Osteoblast (primary cell): ENCODE measurements at places on chromosomes 5 and 9.

DNA sequence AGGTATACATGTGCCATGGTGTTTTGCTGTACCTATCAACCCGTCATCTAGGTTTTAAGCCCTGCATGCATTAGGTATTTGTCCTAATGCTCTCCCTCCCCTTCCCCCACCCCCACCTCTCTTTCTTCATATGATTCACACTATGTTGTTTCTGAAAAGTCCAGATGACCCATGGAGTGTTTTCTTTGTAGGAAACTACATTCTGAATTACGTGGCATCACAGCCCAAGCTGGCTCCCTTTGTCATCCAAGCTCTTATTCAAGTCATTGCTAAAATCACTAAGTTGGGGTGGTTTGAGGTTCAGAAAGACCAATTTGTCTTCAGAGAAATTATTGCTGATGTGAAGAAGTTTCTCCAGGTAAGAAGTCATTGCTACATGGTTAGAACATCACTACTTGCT, 30.4 kb downstream of the RANBP17 start:
- DNase-seq = peak; percentile 46

GRCh38 chr9:132539096-132539495, 43.3 kb upstream of the BARHL1 start:
- no peak for DNase-seq

DNA sequence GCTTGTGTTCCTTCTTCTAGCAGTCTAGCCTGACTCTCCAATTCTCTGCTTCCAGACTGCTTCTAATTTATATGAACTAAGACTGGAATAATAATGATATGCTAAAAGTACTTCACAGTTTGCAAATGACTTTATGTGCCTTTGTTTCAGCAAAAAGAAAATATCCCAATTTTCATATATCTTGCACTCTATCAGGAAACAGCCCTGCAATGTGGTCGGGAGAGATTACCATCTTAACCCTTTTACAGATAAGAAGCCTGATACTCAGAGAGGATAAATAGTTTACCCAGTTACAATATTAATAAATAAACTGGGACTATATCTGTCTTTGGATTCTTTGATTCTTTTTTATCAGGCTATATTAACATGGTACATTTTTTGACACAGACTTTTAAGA, 126.0 kb downstream of the CDC42SE2 start:
- DNase-seq = no peak

DNA sequence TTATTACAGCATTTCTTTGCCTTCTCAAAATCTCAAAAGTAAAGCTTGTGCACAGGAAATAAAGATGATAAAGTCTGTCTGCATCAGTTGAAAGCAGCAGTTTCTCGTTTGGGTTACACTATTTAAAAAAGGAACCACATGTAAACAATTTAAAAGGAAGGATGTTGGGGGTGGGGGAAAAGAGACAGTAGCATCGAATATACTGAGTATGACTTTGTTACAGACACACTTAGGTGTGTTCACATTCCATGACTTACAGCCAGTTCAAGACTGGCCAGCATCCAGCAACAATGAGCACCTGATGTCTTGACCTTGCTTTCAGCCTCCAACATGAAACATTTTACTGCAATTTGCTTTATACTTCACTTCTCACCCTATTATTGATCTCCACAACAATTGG, 8.7 kb downstream of the GAPT start:
- no peak for DNase-seq

GRCh38 chr5:147397616-147398015, 112.3 kb downstream of the DPYSL3 start:
- peak; percentile 9 for DNase-seq

GRCh38 chr5:157598350-157598936, 22.9 kb upstream of the ADAM19 start:
- no peak for DNase-seq

- DNase-seq = peak; percentile 47
Observed at GRCh38 chr5:55535199-55535905, 588 bp upstream of the PLPP1 start.

DNA sequence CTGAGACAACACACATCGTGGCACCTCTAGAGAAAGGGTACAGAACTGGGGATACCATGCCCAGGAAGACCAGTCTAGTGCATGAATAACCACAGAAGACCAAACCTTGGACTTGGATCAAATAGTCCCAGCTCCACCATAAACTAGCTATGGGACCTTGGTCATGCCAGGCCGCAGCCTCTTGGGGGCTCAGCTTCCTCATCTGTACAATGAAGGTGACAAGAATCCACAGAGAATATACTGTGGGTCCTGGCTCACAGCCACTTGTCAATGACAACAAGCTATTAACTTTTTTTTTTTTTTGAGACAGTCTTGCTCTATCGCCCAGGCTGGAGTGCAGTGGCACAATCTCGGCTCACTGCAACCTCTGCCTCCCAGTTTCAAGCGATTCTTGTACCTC, 3.9 kb downstream of the KYAT1 start:
- DNase-seq = no peak
